ENCODE measurements at places on chromosomes 1 and 21.

DNA sequence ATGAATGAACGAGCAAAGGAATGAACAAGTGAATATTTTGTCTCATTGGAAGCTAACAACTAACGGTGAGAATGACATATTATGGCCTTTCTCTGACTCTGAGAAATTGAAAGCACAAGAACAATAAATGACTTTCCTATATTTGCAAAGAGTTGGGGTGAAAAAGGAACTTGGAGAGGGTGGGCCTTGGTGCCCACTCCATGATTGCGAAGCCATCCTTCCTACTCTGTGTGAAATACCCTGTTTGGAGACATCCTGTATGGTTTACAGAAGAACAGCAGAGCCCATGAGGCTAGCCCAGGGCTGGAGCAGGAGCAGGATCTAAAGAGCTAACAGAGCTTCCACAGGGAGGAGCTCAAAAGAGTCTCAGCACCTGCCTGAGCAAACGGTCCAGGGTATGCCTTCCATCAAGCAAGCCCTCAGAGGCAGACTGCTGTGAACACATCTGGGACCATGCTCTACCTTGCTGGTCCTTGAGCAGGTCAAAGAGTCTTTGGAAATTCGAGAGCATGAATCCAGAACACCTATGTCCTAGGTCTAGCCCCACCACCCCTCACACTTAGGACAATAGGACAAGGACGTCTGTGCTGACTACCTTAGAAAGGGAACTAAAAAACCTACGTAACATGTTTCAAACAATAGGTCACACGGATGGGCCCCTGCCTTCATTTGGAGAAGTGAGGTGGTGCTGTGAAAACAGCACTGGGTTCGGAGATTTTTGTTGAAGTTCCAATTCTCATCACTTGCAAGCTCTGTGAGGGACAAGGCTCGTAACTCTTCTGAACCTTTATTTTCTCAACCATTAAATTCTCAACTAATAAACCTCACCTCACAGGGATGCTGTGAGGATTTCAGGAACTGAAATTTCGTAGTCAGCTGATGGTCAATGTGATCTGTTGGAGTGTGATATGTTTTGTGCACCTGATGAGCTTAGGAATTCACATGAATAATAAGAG, 377.4 kb downstream of the RRAGC start:
- DNase-seq, result no peak

- DNase-seq, result no peak
These were observed 18.8 kb downstream of the RNF115 start for GRCh38 chr1:145805057-145805456.

- no peak for DNase-seq
These were observed 69.1 kb upstream of the TEKT2 start for GRCh38 chr1:36014722-36015220.

GRCh38 chr1:37999430-38000232, 5.7 kb downstream of the FHL3 start:
- no peak for DNase-seq

GRCh38 chr21:35408401-35408800, 359.3 kb upstream of the RUNX1 start:
- DNase-seq, result no peak

- DNase-seq, result no peak
These were observed 27.0 kb upstream of the SLFNL1 start for GRCh38 chr1:41048540-41048939.

DNA sequence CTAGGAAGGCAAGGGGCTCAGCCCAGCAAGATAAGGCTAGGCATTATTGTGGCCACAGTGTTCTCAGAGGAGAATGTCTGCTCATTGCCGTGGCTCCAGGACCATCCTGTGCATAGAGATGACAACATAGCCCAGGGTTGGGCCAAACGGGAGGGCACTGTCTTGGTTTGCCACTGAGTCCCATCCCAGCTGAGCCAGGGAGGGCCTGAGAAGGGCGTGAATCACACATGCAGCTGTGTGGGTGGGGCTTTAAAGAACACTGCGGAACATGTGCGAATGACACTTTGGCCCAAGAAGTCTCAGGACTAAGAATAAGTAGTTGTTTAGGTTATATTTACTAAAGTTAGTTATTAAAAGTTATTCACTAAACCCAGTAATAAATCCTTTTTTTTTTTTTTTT, 18.5 kb downstream of the CHAF1B start:
- no peak for DNase-seq

DNA sequence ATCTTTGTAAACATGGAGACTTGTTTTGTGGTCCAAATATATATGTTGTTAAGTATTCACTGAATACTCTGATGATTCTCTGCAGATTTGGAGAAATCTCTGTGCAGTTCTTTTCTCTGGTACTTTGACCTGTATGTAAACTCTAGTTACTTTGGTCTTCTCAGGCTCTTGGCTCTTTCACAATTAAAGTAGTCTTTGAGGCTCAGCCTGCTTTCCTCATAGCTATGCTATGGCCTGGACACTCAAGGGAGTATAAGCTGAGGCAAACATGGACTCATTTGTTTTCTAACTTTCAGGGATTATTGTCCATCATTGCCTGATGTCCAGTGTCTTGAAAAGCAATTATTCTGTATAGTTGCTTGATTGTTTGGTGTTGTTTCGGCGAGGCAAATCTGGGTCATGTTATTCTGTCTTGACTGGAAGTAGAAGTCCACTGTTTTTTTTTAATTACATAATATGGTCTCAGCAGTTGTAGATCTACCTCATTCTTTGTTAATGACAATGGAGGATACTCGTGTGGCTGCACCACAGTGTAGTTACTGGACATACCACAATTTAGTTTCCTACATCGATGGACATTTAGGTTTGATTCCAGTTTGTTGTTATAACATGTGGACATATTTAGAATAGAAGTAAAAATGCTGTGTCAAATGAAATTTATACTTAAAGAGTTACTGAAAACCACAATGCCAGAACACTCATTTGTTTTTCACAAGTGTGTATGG, 9.2 kb downstream of the PTBP2 start:
- no peak for DNase-seq
